COLO829 (cell line): ENCODE measurements at places on chromosomes 7 and 10.

GRCh38 chr10:12852687-12853086 lies 148.8 kb downstream of the CCDC3 start:
- DNase-seq: no peak

DNA sequence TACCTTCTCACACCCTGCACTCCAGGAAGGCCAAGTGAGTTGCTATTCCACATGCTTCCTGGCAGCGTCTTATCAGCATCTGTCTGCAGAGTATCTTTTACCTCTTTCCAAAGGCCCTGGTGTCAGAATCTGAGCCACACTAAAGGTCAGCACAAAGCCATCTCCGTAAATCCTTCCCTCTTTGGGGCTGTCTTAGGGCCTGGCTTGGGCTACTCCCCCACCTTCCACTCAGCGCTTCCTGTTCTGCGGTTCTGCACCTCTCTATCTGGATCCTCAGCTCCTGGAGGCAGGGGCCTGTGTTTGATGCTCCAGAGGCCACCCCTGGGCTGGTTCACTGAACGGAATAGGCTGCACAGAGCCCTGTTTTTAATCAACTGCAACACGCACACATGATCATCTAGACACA lies 334.8 kb upstream of the GALNT17 start:
- DNase-seq: no peak

GRCh38 chr7:101386558-101387231 lies 24.0 kb downstream of the COL26A1 start:
- DNase-seq: no peak

DNA sequence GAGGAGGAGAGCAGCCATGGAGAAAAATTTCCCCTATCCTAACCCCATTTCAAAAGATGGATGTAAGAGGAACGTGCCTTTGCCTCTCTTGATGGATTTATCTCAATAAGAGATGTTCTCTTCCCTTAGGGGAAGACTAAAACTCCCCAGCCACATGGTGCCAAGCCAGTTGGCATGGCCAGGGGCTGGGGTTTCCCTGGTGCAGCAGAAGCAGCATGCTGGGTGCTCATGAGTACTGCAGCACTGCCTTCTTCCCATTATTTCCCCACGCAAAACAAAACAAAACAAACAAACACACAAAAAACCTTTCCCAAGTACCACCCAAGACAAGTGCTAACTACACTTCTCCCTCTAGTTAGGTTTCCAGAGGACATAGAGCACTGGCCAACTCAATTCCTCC lies 97.2 kb downstream of the DOCK4 start:
- DNase-seq: no peak

DNA sequence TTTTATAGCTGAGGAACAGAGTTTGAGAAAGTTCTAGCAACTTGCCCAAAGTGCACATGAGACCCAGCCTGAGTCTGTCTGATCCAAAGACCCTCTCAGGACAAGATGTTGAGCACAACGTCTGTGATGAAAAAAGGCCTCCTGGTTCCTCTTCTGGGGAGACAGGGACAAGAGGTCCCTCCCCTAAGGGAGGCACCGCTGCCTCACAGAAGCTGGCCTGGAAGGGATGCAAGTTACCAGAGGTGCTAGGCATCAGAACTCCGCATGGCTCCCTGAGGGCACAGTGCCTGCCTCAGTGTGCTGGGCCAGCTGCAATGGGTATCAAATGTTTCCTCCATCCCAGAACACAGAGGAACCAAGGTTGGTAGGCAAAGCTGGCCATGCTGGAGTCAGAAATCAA lies 302.4 kb downstream of the GRID1 start:
- no peak for DNase-seq

- no peak for DNase-seq
Observed at GRCh38 chr10:21885940-21886339, 117.6 kb downstream of the DNAJC1 start.

GRCh38 chr10:18325889-18326531 lies 185.8 kb downstream of the CACNB2 start:
- DNase-seq: no peak

- no peak for DNase-seq
Observed at GRCh38 chr10:129932182-129932581, 31.9 kb downstream of the EBF3 start.

- no peak for DNase-seq
Observed at GRCh38 chr7:104927055-104927454, 87.0 kb upstream of the KMT2E start.

- peak; percentile 13 for DNase-seq
Observed at GRCh38 chr10:115417585-115418265, 324.6 kb downstream of the ATRNL1 start.

GRCh38 chr7:103100348-103100747 lies 25.4 kb downstream of the ARMC10 start:
- no peak for DNase-seq

DNA sequence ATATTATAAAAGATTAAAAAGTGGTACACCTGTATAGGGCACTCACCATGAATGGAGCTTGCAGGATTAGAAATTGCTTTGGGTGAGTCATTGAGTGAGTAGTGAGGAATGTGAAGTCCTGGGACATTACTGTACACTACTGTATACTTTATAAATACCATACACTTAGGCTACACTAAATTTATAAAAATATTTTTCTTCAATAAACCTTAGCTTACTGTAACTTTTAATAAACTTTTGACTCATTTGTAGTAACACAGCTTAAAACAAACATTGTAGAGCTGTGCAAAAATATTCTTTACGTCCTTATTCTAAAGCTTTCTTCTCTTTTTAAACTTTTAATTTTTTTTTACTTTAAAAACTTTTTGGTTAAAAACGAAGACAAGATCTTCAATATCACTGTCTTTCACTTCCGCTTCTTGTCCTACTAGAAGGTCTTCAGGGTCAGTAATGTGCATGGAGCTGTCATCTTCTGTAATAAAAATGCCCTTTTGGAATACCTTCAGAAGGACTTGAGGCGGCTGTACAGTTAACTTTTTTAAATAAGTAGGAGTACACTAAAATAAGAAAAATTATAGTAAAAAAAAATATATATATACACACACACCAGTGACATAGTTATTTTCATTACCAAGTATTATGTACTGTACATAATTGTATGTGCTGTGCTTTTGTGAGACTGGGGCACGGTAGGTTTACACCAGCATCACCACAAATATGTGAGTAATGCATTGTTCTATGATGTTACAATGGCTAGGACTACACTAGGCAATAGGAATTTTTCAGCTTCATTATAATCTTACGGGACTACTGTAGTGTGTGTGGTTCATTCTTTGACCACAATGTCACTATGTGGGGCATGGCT lies 3.5 kb downstream of the STK31 start:
- no peak for DNase-seq

- peak; percentile 73 for DNase-seq
Observed at GRCh38 chr10:119686465-119687191, 35.4 kb downstream of the BAG3 start.

DNA sequence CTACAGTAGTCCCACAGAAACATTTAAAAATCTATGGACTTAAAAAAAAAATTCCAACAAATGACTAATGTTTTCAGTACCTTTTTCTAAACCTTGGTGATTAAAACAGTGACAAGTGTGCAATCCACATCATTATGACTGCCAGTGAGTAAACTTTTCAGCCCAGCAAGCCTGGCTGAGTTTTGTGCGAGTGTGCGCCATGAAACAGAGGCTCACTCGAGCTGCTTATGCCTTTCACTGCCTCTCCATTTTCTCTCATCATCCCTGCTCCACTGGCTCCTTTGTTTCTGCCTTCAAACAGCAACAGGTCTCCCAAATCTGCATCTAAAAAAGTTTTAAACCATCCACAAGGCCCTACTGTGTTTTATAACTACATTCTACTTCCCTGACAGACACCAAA lies 105.8 kb downstream of the USP6NL start:
- DNase-seq: no peak
